ENCODE measurements at places on chromosomes 6 and 20. TPM values are rescaled to one million over a fixed set of nuclear protein-coding genes. Genes with fewer than 3 reads are reported as not detected.

GRCh38 chr6:149755300-149756260 is 6.0 kb downstream of the PCMT1 start:
- no peak for DNase-seq

GRCh38 chr6:43444036-43444435 is 11.3 kb downstream of the DLK2 start:
- no peak for DNase-seq

Gene DDAH2
- 109 TPM for total RNA-seq

Gene PRRT1
- total RNA-seq = 1.3 TPM

DNA sequence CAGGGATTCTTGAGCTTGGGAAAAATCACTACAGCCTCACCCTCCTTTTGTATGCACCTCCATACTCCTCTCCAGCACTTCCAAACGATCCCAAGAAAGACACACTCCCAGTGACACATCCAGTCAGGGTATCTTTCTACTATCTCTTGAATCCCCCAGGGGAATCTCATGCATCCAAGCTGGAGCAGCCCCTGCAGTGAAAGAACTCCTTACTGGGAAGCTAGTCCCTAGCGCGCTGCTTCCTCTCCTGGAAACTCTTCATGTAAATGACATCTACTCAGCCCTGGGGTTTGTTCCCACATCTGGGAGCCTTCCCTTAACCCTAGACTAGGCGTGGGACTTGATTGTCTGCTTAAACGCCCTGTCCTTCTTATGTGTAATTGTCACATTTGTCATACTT is 329.1 kb upstream of the QKI start:
- DNase-seq = no peak

DNA sequence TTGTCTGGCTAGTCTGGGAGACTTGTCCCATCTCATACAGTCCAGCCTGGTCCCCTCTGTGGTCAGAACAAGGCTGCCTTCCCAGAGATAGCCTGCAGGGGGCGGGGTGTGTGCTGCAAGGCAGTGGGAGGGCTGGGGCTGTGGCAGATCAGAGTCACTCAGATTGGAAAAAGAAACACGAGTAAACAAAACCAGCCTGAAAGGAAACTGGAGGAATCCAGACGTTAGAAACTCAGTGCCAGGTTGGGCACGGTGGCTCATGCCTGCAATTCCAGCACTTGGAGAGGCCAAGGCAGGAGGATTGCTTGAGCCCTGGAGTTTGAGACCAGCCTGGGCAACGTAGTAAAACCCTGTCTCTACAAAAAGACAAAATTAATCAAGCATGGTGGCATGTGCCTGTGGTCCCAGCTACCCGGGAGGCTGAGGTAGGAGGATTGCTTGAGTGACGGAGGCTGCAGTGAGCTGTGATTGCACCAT is 20.2 kb downstream of the LEMD2 start:
- peak; percentile 82 for DNase-seq

GRCh38 chr20:62935204-62935967 is 2.6 kb upstream of the GID8 start:
- DNase-seq = no peak

Gene SNHG17
- 94.0 TPM for total RNA-seq

Gene GSTA3
- not detected for total RNA-seq

Gene PKIB
- total RNA-seq = not detected
